ENCODE measurements at places on chromosomes 1 and 21. TPM values are rescaled to one million over a fixed set of nuclear protein-coding genes. Genes with fewer than 3 reads are reported as not detected.

Gene SPRR1A
- total RNA-seq, result not detected

Gene MINDY1
- 2.4 TPM for total RNA-seq

Gene SYT6
- total RNA-seq, result 0.66 TPM

Gene RNF223
- total RNA-seq, result 0.24 TPM

Gene DCDC2B
- total RNA-seq, result not detected

Gene SELL
- 0.28 TPM for total RNA-seq

Gene FOXD3
- 1.0 TPM for total RNA-seq

Gene PROK1
- not detected for total RNA-seq

Measured in A549 treated with CpdA at 1 μM for 4 hours (cell line).